ENCODE measurements at places on chromosomes 7 and 10.

GRCh38 chr7:29352041-29352440 is 157.5 kb downstream of the CHN2 start:
- no peak for DNase-seq

DNA sequence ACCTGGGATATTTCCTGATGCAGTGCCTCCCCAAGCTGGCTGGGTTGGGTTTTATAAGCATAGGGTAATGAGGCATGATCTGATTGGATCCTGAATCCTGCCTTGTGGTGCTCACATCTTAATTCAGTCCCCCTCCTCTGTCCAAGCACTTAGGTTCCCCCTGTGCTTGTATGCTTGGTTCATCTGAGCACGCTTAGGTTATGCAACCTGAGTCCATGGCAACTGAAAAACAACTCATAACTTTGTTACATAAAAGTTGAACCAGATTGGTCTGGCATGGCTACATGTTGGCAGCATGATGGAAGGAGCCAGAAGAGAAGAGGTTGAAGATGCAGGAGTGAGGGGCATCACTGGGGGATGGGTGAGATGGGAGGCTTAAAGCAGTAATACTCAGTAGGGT is 57.3 kb upstream of the OSBPL3 start:
- no peak for DNase-seq

DNA sequence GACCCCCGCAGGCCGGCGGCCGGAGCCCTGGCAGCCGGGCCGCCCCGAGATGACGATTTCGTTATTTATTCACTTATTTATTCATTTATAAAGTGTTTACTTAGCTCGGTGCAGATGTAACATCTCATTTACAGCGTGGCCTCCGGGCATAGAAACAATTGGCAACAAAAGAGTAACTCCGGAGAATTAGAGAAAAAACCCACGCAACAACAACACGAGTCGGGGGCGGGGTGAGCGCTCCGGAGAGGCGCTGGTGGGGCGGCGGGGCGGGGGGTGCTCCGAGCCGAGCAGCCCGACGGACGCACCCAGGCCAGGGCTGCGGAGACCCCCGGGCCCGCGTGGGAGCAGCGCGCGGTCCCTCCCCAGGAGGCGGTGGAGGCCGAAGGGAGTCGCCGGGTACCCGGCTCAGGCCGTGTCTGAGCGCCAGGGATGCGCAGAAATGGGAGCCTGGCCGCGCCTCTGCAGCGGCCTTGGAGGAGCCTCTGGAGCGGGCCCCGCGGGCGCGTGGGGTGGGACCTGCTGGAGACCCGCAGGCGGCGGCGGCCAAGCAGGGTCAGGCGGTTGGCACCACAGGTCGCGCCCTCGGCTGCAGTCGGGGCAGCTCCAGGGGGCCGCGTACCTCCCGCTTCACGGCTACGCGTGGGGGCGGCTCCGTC is 14.3 kb downstream of the UNCX start:
- DNase-seq = no peak

GRCh38 chr10:71832967-71833366 is 18.1 kb downstream of the PSAP start:
- no peak for DNase-seq

- DNase-seq = no peak
Observed at GRCh38 chr10:116686632-116687031, 55.7 kb downstream of the HSPA12A start.

DNA sequence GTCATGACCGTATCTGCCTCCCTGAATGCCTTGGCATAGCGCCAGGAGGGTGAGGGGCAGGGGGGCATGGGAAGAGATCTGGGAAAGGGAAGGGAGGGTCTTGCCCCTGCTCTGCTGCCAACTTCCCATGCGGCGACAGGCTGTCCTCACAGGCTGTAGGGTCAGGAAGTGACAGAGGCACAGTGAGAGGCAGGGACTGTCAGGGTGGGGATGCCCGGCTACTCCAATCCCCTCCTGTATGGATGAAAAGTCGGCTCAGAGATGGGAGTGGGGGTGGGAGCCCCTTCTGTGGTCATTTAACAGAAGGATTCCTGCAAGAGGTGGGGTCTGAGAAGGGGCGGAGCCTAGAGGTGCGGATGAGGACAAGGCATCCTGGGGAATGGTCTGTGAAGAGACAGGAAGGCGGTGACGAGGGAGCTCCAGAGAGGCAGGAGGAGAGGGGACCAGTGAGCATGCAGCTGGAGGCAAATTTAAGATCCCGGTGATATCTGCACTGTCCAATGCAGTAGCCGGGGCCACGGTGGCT is 20.8 kb upstream of the UNC5B start:
- DNase-seq = no peak

GRCh38 chr7:127678947-127679346 is 27.0 kb downstream of the SND1 start:
- DNase-seq = no peak

DNA sequence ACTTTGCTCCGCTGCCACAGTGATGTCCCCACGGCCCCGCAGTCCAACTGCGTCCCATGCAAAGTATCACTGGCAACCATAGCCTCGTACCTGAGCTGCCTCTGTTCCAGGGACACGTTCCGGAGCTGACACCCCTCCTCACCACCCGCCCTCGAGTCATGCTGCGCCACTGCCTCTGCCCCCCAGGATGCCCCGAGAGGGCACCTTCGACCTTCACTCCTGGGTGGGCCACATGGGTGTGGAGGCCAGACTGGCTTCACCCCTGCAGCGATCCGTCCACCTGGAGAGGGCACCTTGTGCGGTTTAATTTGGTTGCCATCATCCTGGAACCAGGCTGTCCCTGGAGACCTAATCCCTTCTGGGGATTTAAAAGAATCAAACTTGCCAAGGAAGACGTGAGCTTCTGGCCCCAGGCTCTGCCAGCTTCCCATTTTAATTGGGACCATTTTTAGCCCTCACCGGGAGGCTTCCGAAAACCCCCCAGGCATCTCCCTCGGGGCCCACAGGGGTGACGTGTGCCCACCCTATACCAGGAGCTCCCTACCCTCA is 19.2 kb upstream of the TNRC18 start:
- DNase-seq = no peak

DNA sequence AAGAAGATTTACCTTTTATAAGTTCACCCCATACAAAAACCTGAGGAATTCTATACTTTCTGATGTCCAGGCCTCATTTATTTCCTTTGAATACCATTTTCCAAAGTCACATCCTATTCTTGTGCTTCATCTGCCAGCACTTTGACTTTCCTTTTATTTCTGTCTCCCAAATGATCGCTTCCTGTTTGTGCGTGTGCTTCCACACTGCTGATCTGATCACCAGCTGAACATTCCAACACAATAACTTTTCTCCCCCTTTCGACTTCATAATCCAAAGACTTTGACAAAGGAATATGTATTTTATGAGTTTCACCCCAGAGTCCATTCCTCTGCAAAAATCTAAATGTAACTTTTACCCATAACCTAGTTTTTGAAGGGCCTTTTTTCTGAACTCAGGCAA is 3.1 kb downstream of the ELAPOR2 start:
- DNase-seq = no peak

- no peak for DNase-seq
Observed at GRCh38 chr7:34143402-34143801, 238.1 kb downstream of the BMPER start.

Measured in stimulated activated CD4-positive, alpha-beta T cell treated with anti-CD3 and anti-CD28 coated beads, Interleukin-15, amount 100 ng/mL, for 48 hours (primary cell).